ENCODE measurements at places on chromosomes 12 and 14.
A peak's percentile ranks its signal among the peaks of the same experiment; 100 is the strongest.

- H3K27me3 ChIP-seq, result no peaks in the 10 kb centered on the region
- H3K36me3 ChIP-seq, result no peaks in the 10 kb centered on the region
- DNase-seq, result no peak
Measured at GRCh38 chr14:24965934-24966578, 83.9 kb downstream of the STXBP6 start.

DNA sequence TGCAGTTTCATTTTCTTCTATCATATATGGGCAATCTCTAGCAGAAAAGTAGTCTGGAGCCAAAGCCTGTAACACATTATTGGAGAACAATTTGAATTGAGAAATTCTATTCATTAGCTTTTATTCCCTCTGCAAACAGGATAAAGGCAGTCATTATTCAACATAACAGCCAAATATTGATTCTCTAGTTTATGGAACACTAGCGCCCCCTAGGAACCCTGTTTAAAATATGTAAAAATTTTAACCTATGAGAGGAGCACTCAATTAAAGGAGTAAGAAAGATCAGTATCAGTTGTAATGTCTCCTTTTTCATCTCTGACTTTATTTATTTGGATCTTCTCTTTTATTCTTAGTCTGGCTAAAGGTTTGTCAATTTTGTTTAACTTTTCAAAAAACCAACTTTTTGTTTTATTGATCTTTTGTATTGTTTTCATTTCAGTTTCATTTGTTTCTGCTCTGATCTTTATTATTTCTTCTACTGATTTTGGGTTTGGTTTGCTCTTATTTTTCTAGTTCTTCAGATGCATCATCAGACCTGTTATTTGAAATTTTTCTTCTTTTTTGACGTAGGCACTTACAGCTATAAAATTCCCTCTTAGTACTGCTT, 4.8 kb upstream of the LMNTD1 start:
- no peaks in the 10 kb centered on the region for H3K4me1 ChIP-seq
- no peak overlapping the region for H3K27ac ChIP-seq
- no peak for DNase-seq
- H3K27me3 ChIP-seq, result no peaks in the 10 kb centered on the region

GRCh38 chr12:131863711-131864396, 30.6 kb upstream of the ULK1 start:
- DNase-seq, result no peak
- H3K27me3 ChIP-seq, result no peaks in the 10 kb centered on the region
- H3K27ac ChIP-seq, result no peak overlapping the region

DNA sequence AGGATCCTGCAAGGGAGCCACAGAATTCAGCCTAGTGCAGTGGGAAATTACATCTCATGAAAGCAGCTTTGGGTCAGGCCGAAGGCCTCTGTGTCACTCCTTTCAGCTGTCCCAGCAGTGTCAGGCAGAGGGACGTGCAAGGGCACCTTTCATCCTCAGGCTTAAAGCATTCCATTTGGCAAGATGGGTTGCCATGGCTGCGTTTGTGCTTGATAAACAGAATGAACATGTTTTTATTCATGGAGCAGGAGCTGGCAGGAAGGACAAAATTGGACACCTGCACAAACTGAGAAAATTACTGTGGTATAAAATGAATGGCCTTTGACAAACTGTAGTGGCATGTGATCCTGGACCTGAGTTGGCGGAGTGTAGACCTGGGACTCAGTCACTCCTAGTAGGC, 29.4 kb downstream of the ACAD10 start:
- H3K4me3 ChIP-seq, result no peak overlapping the region
- no peaks in the 10 kb centered on the region for H3K27me3 ChIP-seq

DNA sequence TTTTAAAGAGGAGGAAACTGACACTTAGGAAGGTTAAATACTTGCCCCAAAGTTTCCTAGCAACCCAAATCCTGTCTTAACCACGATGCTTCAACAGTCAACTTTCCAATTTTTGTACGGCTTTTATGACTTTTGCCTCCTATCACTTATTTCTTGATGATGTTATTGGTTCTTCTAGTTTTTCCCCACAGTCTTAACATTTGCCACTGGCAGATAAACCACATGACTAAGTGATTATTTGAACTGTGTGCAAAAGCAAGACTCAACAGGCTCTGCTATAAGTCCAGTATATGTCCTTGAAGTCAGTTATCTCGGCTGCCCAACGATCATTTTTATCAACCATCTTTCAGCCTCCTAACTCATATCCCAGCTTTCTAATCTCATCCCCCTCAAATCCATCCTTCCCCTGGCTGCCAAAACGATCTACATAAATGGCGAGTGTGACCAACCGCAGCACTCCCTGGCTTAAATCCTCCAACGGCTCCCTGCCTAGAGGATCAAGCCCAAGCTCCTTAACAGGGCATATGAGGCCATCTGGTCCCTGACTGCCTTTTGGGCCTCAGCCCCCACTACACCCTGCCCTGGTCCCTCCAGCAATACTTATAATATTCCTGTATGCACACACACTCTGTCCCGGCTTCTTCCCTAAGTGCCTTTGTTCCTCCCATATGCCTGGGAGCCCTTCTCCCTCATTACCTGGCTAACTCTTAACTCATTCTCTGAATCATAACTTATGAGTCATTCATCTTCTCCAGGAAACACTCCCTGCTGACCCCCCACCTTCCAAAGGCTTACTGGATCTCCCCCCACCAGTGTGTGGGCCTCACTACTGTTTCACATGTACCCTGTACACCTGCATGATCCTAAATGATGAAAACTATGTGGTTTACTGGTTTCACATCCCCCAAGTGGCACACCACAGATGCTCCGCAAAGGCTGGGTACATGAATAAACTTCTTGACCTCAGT, 8.8 kb downstream of the VPS37B start:
- H3K4me1 ChIP-seq, result peaks cover 76% of the 10 kb centered on the region
- H3K27ac ChIP-seq, result peak overlapping the region; percentile 93
- peaks cover 18% of the 10 kb centered on the region for H3K36me3 ChIP-seq
- peak; percentile 62 for DNase-seq

DNA sequence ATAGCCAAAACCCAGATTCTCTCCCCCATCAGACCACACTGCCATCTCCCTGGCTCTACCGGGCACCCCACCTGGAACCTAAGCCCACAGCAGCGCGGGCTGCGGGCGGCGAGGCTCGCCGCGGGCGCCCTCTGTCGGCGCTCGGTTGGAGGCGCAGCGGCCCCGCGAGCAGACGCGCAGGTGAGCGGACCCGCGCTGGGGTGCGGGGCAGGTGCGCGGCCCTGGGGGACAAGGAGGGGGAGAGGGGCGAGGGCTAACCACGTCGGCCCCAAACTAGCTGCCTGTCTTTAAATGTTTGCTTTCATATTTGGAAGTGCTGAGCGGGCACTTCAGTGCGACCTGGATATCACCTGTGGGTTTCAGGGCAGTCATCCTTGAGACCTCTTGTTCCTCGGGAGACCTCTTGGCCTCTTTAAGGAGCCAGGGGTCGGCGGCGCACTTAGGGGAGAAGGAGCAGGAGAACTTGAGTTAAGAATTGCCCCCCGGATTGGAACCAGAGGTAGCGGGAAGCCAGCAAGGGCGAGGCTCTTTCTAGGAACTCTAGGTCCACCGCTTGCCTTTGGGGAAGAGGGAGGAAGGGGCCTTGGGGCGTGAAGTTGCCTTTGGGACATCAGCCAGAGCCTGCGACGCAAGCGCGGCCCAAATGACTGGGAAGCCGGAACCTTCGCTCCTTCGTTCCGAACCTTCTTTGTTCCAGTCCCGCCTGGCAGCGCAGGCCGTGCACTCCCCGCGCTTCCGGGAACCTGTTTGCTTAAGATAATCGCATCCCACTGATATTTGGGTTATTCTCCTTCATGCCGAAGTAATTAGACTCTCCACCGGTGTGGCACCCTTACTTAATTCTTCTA, 78.7 kb downstream of the NEDD1 start:
- H3K4me3 ChIP-seq, result peak overlapping the region; percentile 28
- H3K27ac ChIP-seq, result no peak overlapping the region

DNA sequence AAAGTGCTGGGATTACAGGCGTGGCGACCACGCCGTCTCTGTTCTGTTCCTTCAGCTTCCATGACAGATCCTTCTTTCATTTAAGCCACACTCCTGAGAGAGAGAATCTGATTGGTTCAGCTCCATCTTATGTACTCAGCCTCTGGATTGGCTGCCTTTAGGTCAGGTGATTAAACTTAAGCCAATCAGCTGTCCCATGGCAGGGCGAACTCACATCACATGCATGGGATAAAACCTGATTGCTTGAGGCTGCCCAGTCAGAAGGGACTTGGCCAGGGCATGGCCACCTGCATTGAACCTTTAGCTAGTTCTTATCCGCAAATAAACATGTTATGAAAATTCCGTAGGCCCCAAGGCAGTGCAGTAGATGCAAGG, 274.2 kb downstream of the SUDS3 start:
- no peak overlapping the region for H3K27ac ChIP-seq
- H3K27me3 ChIP-seq, result no peaks in the 10 kb centered on the region
- DNase-seq, result no peak
- no peak overlapping the region for H3K4me3 ChIP-seq

GRCh38 chr14:64338616-64339316, 44.6 kb upstream of the ESR2 start:
- DNase-seq, result peak; percentile 91
- H3K4me3 ChIP-seq, result peak overlapping the region; percentile 77
- peaks cover 15% of the 10 kb centered on the region for H3K36me3 ChIP-seq
- no peaks in the 10 kb centered on the region for H3K27me3 ChIP-seq
